ENCODE measurements at places on chromosomes 16 and 17. TPM values are rescaled to one million over a fixed set of nuclear protein-coding genes. Genes with fewer than 3 reads are reported as not detected.

DNA sequence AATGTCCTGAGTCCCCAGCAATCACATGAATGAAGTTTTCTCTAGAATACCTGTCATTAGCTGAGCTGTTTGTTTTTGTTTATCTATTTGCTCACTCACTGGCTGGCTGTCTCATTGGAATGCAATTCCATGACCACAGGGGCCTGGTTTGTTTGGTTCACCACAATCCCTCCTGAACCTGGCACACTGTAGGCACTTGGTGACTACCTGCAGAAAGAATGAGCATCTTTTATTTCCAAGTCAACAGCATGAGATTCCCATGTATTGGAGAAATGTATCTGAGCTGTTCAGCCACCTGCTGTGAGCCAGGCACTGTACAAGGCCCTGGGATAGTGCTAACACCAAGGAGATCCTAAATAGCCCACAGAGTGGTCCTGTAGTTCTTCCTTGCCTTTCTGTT lies 345.1 kb downstream of the XYLT1 start:
- no peak for DNase-seq
- no peaks in the 10 kb centered on the region for H3K4me1 ChIP-seq
- H3K4me3 ChIP-seq = no peak overlapping the region
- H3K36me3 ChIP-seq = peaks cover 7% of the 10 kb centered on the region

GRCh38 chr16:87551487-87551886 lies 50.8 kb upstream of the JPH3 start:
- H3K4me3 ChIP-seq = no peak overlapping the region
- H3K27me3 ChIP-seq = peaks cover 46% of the 10 kb centered on the region
- H3K27ac ChIP-seq = no peak overlapping the region
- H3K36me3 ChIP-seq = no peaks in the 10 kb centered on the region

DNA sequence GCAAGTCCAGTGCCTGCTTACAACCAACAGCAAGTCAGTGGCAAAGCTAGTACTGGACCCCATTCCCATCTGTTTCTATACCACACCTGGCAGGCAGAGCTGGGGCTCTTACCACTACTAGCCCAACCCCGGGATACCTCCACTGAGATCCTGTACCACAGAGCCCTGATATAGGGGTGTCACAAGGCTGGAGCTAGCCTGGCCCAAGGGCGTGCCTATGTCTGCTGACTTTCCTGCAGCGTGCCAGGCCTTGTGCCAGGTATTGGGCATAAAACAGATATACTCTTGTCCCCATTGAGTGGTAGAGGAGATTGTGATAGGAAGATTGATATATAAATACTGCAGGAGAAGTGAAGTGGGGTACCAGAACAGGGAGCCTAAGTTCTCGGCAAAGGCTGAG lies 44.4 kb downstream of the PLD6 start:
- no peak for DNase-seq
- no peaks in the 10 kb centered on the region for H3K27me3 ChIP-seq
- peaks cover 11% of the 10 kb centered on the region for H3K36me3 ChIP-seq
- H3K4me1 ChIP-seq = no peaks in the 10 kb centered on the region
- H3K4me3 ChIP-seq = no peak overlapping the region

GRCh38 chr17:71600137-71600789 lies 520.6 kb upstream of the SOX9 start:
- no peak overlapping the region for H3K27ac ChIP-seq
- H3K36me3 ChIP-seq = no peaks in the 10 kb centered on the region
- H3K4me3 ChIP-seq = no peak overlapping the region
- DNase-seq = no peak

- H3K27me3 ChIP-seq = peaks cover 7% of the 10 kb centered on the region
- peaks cover 2% of the 10 kb centered on the region for H3K36me3 ChIP-seq
- H3K4me3 ChIP-seq = peak overlapping the region; percentile 93
- peak; percentile 56 for DNase-seq
- H3K27ac ChIP-seq = peak overlapping the region; percentile 68
Measured at GRCh38 chr17:16352303-16352666, 984 bp downstream of the CENPV start.

DNA sequence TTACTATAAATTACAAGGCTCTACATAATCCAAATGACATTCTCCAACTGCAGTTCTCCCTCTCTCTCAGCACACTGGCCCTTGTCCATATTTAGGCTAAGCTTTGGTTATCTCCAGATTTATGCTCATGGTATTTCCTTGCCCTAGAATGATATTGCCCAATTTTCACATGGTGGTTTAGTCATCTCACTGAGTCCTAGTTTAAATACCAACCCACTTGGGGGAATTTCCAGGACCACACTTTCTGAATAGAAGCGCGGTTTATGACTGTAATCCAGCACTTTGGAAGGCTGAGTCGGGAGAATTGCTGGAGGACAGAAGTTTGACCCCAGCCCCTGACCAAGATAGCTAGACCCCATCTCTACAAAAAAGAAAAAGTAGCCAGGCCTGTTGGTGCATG lies 280.1 kb upstream of the MON1B start:
- no peaks in the 10 kb centered on the region for H3K4me1 ChIP-seq
- no peaks in the 10 kb centered on the region for H3K36me3 ChIP-seq
- no peak overlapping the region for H3K27ac ChIP-seq
- H3K4me3 ChIP-seq = no peak overlapping the region

GRCh38 chr17:80045703-80046102 lies 9.3 kb downstream of the CCDC40 start:
- no peaks in the 10 kb centered on the region for H3K36me3 ChIP-seq
- no peak for DNase-seq
- H3K4me3 ChIP-seq = no peak overlapping the region
- H3K27me3 ChIP-seq = no peaks in the 10 kb centered on the region

DNA sequence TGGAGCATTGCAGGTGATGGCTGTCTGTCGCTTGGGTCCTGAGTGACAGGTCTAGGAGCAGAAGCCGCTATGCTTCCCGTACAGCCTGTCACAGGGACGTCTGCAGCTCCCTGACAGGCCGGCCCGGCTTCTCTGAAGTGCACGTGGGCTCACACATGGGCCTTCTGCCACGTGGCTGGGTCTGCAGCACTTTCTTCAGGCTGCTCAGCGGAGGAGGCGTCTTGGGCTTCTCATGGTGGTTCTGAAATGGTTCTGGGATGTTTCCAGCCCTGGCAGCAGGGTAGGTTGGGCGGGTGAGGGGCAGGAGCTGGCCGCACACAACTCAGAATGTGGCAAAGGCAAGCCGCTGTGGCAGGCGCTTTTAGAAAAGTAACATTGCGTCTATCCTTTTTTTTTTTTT lies 80.3 kb upstream of the ZNF750 start:
- no peak overlapping the region for H3K27ac ChIP-seq
- no peak for DNase-seq
- no peak overlapping the region for H3K4me3 ChIP-seq
- H3K27me3 ChIP-seq = no peaks in the 10 kb centered on the region
- peaks cover 2% of the 10 kb centered on the region for H3K36me3 ChIP-seq

- no peak overlapping the region for H3K4me3 ChIP-seq
- no peaks in the 10 kb centered on the region for H3K36me3 ChIP-seq
- peaks cover 13% of the 10 kb centered on the region for H3K27me3 ChIP-seq
- H3K4me1 ChIP-seq = peaks cover 12% of the 10 kb centered on the region
- H3K27ac ChIP-seq = no peak overlapping the region
Measured at GRCh38 chr17:42518046-42518754, 17.8 kb upstream of the NAGLU start.

- H3K36me3 ChIP-seq = no peaks in the 10 kb centered on the region
- DNase-seq = no peak
- H3K4me3 ChIP-seq = no peak overlapping the region
- no peak overlapping the region for H3K27ac ChIP-seq
- H3K27me3 ChIP-seq = peaks cover 6% of the 10 kb centered on the region
Measured at GRCh38 chr16:4970010-4970409, 11.9 kb downstream of the SEC14L5 start.

DNA sequence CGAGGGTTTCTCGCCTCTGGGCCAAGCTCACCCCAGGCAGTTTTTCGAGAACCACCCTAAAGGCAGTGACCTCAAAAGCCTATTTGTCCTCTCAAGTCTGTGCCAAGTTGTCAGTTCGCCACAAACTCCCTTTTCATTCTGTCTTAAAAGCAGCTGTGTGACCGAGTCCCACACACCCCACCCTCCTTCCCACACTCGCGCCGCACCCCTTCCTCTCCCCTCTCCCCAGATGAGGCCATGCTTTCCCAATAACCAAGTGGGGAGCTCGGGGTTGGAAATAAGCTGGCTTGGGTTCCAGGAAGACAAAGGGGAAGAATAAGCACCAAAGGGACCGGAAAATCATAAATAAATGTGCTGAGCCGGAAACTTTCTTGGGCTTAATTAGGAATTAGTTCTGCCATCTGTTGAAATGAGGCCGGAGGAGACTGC lies 36.7 kb downstream of the GRIN2C start:
- no peaks in the 10 kb centered on the region for H3K36me3 ChIP-seq
- H3K27ac ChIP-seq = no peak overlapping the region
- no peak overlapping the region for H3K4me3 ChIP-seq
- no peaks in the 10 kb centered on the region for H3K27me3 ChIP-seq
- DNase-seq = no peak

LGALS9 gene
- total RNA-seq = 44.8 TPM

HSPB9 gene
- total RNA-seq = not detected

TVP23C gene
- total RNA-seq = 19.5 TPM

Measured in activated T-cell treated with anti-CD3 and anti-CD28 coated beads, Interleukin-2, amount 50 U/mL, for 72 hours (primary cell).